Regular cardiac myocyte (primary cell): ENCODE measurements at places on chromosomes 1 and 21. TPM values are rescaled to one million over a fixed set of nuclear protein-coding genes. Genes with fewer than 3 reads are reported as not detected.

Gene KRTAP19-3
- total RNA-seq = not detected in 2 replicates

Gene LRRC7
- under 0.01 TPM in 2 replicates for total RNA-seq

Gene DPM3
- 27.6 and 28.0 TPM in 2 replicates for total RNA-seq

Gene RAB3GAP2
- 45.1 and 48.5 TPM in 2 replicates for total RNA-seq
